ENCODE measurements at places on chromosomes 6 and 20.

DNA sequence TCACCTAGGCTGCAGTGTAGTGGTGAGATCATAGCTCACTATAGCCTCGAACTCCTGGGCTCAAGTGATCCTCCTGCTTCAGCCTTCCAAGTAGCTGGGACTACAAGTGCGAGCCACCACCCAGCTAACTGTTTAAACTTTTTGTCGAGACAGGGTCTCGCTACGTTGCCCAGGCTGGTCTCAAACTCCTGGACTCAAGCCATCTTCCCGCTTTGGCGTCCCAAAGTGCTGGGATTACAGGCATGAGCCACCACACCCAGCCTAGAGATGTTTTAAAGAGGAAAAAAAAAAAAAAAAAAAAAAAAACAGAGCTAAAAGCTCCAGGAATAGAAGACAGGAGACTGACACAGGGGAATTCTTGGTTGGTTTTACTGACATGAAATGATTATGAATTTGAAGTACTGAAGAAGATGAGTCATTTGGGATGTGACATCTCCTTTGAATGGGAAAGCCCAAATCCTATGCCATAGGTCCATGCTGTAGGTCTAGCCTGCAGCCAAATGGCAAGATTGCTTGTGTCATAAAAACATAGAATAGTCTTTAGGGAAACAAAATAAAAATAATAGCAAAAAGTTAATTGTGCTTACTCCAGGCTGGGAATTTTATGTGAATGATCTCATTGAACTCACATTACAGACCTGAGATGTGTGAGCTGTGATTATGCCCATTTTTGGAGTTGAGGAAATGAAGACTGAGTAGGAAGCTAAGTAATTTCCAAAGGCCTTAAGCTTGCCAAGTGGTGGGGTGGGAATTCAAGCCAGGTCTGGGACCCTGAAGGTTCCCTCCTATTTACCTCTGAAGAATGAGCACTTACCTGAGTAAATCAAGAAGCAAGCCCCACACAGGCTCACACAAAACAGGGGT is 24.3 kb upstream of the NHSL1 start:
- H3K4me3 ChIP-seq = no peak overlapping the region
- H3K36me3 ChIP-seq = no peaks in the 10 kb centered on the region
- no peak for DNase-seq
- no peak overlapping the region for H3K27ac ChIP-seq

GRCh38 chr6:128855581-128856085 is 27.3 kb upstream of the LAMA2 start:
- no peak for DNase-seq
- H3K27ac ChIP-seq = no peak overlapping the region
- no peak overlapping the region for H3K4me3 ChIP-seq
- H3K36me3 ChIP-seq = no peaks in the 10 kb centered on the region

- peaks cover 23% of the 10 kb centered on the region for H3K27me3 ChIP-seq
- no peaks in the 10 kb centered on the region for H3K36me3 ChIP-seq
- DNase-seq = no peak
- no peak overlapping the region for H3K27ac ChIP-seq
These were observed 109.3 kb downstream of the DNAH8 start for GRCh38 chr6:38824243-38824894.

- H3K27ac ChIP-seq = no peak overlapping the region
- DNase-seq = no peak
- no peak overlapping the region for H3K4me3 ChIP-seq
These were observed 101.6 kb downstream of the PRKN start for GRCh38 chr6:162625846-162626540.

GRCh38 chr20:19205981-19206396 is 6.5 kb upstream of the SLC24A3 start:
- H3K4me3 ChIP-seq = no peak overlapping the region
- peaks cover 14% of the 10 kb centered on the region for H3K27me3 ChIP-seq
- peak; percentile 48 for DNase-seq
- H3K36me3 ChIP-seq = no peaks in the 10 kb centered on the region
- H3K4me1 ChIP-seq = no peaks in the 10 kb centered on the region
- H3K27ac ChIP-seq = no peak overlapping the region

- H3K36me3 ChIP-seq = no peaks in the 10 kb centered on the region
- no peak overlapping the region for H3K4me3 ChIP-seq
- no peak overlapping the region for H3K27ac ChIP-seq
- no peak for DNase-seq
- H3K27me3 ChIP-seq = peaks cover 7% of the 10 kb centered on the region
These were observed 28.3 kb downstream of the RIN2 start for GRCh38 chr20:19786311-19786710.

DNA sequence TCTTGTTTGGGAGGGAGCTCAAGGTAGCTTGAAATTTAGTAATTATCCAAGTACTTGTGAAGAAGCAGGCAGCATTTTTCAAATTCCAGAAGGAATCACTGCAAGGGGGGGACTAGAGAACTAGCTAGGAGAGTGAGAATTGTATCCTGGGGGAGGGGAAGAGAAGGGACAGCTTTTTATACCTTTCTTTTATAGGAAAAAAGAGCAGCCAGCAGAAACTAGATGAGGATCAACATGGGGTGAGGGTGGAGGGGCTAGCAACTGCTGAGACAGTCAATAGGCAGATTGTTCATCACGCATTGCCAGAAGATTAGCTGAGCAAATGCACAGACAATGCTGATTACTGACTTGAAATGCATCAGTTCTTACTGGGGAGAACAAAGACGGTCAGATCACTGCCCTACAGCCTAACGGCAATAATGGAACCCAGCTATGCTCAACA is 514.3 kb upstream of the CITED2 start:
- peaks cover 4% of the 10 kb centered on the region for H3K27me3 ChIP-seq
- no peak overlapping the region for H3K4me3 ChIP-seq
- H3K36me3 ChIP-seq = no peaks in the 10 kb centered on the region
- no peak overlapping the region for H3K27ac ChIP-seq

DNA sequence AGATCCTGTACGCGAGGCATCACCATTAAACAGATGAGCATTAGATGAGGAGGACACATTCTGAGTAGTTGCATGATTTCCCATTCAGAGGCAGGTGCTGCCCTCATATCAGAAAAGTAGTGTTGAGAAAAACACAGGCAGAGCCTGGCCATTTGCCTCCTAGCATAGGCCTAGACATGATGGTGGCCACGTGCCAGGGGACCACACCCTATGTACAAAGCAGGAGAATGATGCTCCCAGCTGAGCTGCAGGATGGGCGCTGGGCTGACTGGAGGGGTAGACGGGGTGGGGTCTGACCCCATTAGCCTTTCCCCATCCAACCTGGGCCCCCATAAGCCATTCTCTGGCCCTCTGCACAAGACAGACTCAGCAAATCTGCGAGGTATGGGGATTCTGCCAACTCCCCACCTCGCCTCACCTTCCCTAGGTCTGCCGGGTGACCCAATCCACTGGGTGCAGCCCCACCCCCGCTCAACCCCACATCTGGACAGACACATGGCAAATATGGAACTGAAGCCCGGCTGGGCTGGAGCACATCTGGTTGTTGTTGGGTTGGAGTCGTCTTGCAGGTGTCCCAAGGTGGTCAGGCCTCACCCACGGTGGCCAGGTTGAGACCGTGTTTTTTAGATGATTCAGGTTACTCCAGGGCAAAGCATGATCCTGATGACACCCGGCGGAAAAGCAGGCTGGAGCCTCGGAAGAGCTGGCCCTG is 13.9 kb downstream of the PI16 start:
- DNase-seq = no peak
- peaks cover 8% of the 10 kb centered on the region for H3K4me1 ChIP-seq
- no peaks in the 10 kb centered on the region for H3K27me3 ChIP-seq

DNA sequence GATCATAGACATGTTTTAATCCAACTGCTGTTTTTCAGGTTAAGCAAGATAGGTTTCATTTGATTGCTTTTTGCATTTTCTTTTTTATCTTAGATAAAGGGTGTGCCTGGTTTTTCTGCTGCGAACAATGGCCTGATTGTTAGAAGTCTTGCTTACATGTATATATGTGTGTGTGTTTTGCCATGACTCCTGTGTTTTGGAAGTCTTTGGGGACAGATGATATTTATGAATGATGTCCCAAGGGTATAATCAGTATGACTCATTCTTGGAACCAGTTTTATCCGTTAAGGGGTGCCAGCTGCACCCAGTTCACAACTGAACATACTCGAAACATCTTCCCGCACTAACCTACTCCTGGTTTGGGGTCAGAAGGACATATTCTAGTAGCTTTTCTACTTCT is 230.1 kb upstream of the SUPT3H start:
- H3K4me3 ChIP-seq = no peak overlapping the region
- peaks cover 34% of the 10 kb centered on the region for H3K36me3 ChIP-seq
- no peaks in the 10 kb centered on the region for H3K27me3 ChIP-seq
- peaks cover 49% of the 10 kb centered on the region for H3K4me1 ChIP-seq
- H3K27ac ChIP-seq = peak overlapping the region; percentile 78

DNA sequence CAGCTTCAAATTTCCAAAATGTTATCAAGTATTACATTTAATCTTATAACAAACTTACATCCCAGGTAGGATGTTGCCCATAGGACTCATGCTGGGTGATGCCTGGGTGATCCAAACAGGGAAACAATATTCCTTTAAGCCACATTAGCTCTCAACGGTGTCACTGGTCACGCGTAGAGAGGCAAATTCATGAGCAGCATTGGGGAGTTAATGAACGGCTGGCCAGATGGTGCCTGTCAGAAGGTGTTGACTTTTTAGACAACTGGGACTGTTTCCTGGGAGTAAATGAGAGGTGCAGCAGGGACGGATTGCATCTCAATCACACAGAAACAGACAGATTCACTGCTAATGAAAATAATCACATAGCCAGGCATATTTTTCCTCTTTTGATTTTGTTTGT is 83.3 kb upstream of the ID4 start:
- no peaks in the 10 kb centered on the region for H3K36me3 ChIP-seq
- no peaks in the 10 kb centered on the region for H3K4me1 ChIP-seq
- H3K27me3 ChIP-seq = no peaks in the 10 kb centered on the region
- DNase-seq = no peak
- H3K27ac ChIP-seq = no peak overlapping the region
- H3K4me3 ChIP-seq = no peak overlapping the region

GRCh38 chr6:118588626-118589025 is 40.5 kb downstream of the PLN start:
- no peak overlapping the region for H3K4me3 ChIP-seq
- H3K4me1 ChIP-seq = no peaks in the 10 kb centered on the region

GRCh38 chr6:87925373-87926060 is 122.1 kb upstream of the SPACA1 start:
- H3K36me3 ChIP-seq = no peaks in the 10 kb centered on the region
- H3K4me1 ChIP-seq = peaks cover 28% of the 10 kb centered on the region
- peaks cover 6% of the 10 kb centered on the region for H3K27me3 ChIP-seq
- no peak for DNase-seq
- H3K27ac ChIP-seq = no peak overlapping the region

GRCh38 chr20:38286586-38287531 is 17.1 kb upstream of the BPI start:
- H3K4me3 ChIP-seq = no peak overlapping the region
- H3K4me1 ChIP-seq = no peaks in the 10 kb centered on the region
- no peaks in the 10 kb centered on the region for H3K36me3 ChIP-seq
- no peak overlapping the region for H3K27ac ChIP-seq
- no peak for DNase-seq

GRCh38 chr6:139091826-139092225 is 43.1 kb upstream of the HECA start:
- peaks cover 5% of the 10 kb centered on the region for H3K27me3 ChIP-seq
- H3K4me3 ChIP-seq = no peak overlapping the region
- no peak for DNase-seq

DNA sequence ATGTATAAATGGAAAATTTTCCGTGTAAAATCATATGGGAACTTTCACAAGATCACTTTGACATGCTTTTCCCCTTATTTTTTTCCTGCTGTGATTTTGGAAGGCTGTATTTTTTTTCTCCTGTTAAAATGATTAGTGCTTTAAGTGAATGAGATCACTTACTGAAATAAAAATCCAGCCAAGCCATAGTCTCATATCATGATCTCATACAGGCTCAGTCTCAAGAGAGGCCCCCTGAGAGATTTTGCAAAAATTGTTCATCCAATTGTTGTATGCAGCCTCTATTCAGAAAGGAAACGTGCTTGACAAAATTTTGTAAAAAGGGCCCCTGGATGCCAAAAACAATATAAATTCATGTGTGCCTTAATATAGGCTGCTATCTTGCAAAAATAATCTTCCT is 528.2 kb downstream of the HDGFL1 start:
- H3K4me1 ChIP-seq = no peaks in the 10 kb centered on the region
- H3K27me3 ChIP-seq = no peaks in the 10 kb centered on the region
- no peak overlapping the region for H3K4me3 ChIP-seq
- no peaks in the 10 kb centered on the region for H3K36me3 ChIP-seq

DNA sequence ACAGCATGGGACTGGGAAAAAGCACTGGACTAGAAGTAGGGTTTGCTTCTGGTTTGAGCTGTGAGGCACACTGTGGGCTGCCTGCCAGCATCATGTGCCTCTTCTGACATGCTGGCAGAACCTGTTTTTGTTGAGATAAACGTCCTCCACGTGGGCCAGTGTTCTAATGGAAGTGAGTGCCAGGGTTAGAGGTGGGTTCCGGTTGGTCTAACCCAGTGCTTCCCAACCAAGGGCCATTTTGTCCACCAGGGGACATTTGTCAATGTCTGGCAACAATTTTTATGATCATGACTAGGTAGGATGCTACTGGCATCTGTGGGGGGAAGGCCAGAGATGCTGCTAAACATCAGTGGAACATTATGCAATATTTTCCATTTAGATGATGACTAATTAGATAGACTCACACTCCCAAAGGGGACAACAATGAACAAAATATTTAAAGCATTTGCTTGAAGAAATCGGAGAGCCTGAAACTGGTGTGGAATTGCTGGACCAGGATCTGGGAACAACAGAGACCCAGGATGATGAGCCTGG is 7.8 kb upstream of the APMAP start:
- H3K36me3 ChIP-seq = peaks cover 3% of the 10 kb centered on the region
- no peak overlapping the region for H3K27ac ChIP-seq
- H3K4me3 ChIP-seq = no peak overlapping the region
- H3K4me1 ChIP-seq = peaks cover 3% of the 10 kb centered on the region
- no peak for DNase-seq

DNA sequence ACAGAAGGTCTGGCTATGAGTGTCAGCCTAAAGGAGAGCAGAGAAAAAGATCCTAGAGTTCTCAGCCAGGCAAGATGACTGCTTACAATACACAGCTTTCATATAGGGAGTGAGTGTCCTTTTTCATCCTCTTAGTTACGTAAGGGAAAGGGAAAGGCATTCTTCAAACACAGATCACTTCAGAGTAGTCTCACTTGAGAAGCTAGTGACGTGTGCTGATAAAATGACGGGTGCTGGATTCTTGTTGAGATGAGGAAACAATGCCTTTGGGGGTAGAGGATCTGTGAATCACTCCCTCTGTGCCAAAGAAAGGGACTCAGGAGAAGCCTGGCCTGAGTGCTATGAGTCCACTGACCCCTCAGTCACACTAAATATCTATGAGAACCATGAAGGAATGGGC is 117.3 kb downstream of the QRSL1 start:
- no peak overlapping the region for H3K27ac ChIP-seq
- no peaks in the 10 kb centered on the region for H3K36me3 ChIP-seq
- H3K4me1 ChIP-seq = no peaks in the 10 kb centered on the region
